ENCODE measurements at places on chromosomes 5 and 9.
A peak's percentile ranks its signal among the peaks of the same experiment; 100 is the strongest.

DNA sequence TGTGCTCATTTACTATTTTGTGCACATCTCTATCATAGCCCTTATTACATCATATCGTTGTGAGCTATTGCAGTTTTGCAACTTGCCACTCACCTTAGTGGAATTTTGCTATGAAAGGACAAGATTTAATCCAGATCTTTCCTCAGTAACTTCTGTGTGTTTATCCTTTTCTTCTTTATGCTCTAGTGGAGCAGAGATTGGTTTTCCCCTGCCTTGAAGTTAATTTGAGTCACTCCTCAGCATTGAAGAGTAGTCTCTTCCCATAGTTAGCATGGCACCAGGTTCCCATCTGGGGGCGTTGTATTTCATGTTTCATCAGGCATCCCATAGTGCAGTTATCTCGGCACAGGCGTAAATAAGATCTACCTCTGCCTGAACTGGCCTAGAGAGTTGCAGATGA is 510.4 kb downstream of the PSAT1 start:
- no peak for DNase-seq

DNA sequence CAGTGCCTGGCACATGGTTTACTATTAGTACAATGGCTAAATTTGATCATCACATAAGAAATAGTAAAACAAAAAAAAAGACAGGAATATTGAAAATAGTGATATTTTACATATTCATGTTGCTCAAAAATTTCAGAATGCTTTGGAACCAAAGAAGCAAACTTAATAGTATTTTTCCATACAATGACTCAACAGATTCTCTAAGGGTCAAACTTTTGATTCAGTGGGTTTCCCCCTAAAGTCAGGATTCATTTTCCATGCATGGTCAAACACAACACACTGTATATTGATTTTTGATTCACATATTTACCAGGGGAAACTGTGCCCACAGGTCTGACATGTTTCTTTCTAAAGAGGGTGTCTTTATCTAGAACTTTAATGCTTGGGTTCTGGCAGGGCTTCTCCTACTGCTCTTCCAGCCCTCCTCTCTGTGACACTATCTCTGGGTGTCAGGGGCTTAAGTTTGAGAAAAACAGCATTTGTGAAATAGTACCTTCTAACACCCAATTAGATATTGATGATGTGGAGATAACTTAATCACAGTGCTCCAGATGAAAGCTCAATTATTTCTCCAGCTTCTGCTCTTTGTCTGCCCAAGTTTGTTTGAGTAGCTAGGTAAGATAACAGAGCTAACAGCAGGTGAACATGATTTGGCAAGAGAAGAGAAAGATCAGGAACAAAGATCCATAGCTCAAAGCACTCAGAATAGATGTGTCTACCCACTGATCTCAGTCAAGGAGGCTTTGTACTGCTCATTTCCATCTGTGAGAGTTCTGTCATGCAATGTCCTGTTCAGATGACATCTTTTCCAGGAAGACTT is 35.5 kb upstream of the ELL2 start:
- DNase-seq, result no peak

GRCh38 chr9:131629226-131629500 is 83.8 kb downstream of the PRRT1B start:
- DNase-seq, result no peak

DNA sequence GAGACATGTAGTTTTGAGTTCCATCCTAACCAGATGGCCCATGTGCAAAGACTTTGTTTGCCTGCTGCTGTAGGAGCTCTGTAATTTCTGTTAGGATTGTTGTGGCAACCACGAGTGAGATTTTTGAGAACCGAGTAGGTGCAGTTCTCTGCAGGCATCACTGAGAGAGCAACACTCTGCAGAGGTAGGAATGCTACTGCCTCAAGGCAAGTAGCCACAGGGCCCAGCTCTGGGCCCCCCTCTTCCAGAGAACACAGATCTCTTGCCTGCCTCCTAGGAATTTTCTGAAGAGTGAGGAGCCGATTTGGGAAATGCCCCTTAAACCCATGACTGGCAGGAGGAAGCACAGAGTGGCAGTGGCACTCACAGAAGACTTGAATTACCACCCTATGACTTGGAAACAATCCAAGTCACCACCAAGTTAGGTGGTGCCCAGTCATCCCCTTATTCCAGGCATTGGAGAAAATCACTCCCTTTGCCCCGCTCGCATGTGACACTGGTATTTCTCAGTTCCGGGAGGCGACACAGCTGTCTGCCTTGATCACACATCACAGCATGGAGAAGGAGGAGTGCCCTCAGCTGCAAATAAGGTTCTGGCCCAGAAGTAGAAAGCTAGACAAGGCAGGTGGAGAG is 52.5 kb upstream of the SLC2A8 start:
- DNase-seq, result no peak

GRCh38 chr9:137555179-137555578 is 3.5 kb downstream of the MRPL41 start:
- DNase-seq, result no peak

DNA sequence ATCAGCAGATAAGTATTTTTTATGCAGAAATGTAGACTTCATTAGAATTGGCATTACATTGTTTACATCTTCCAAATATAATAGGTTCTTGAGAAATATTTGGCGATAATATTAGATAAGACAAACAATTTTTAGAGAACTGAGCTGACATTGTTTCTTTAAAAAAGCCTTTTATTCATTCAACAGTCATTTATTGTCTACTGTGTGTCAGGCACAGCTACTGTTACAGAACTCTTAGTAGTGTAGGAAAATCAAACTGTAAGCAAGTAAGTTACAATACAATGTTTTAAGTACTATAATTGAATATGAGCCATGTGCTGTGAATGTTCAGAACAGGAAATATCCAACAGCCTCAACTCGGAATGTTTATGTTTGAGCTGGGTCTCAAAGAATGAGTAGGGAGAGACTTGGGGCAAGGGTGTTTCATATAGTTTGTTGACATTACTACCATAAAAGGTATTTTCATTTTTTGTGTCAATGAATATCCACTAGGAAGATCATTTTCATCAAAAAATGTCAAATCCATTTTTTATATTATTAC is 114.0 kb downstream of the CDC42SE2 start:
- DNase-seq, result no peak

GRCh38 chr5:80246001-80246758 is 9.7 kb downstream of the SERINC5 start:
- no peak for DNase-seq

DNA sequence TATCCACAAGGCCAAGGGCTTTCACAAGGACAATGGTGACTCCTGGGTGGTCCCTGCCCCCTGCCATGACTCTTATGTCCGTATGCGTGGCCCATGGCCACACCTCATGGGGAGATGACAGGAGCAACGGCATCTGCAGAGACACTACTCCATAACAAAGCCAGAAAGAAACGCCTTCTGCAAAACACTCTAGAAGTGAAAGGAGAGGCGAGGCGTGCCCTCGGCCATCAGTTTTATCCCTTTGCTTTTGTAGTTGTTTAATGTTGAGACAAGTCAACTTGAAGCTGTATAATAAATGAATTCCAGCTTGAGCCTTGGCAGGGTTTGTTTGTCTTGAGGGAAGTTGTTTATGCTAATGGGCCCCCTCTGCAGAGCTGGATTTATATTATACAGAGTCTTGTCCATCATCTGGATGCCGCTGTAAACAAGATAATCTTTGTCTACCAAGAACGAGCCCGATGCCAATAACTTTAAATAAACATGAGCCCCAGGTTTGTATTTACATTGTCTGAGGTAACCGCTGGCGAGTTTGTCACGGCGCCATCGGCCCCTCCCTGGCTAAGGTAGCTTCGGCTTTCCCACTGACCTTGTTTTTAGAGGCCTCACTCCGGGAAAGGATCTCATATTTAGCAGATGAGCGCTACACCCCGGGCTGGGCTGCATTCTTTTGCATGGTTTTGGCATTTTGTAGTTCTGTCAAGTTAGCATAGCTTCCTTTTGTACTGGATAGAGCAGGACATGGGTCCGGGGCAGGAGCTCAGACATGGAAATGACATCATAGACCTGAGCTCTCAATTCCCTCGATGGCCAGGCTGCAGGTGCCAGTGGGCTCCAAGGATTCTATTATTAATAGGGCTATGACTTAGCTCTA is 165.3 kb downstream of the ERCC6L2 start:
- no peak for DNase-seq

DNA sequence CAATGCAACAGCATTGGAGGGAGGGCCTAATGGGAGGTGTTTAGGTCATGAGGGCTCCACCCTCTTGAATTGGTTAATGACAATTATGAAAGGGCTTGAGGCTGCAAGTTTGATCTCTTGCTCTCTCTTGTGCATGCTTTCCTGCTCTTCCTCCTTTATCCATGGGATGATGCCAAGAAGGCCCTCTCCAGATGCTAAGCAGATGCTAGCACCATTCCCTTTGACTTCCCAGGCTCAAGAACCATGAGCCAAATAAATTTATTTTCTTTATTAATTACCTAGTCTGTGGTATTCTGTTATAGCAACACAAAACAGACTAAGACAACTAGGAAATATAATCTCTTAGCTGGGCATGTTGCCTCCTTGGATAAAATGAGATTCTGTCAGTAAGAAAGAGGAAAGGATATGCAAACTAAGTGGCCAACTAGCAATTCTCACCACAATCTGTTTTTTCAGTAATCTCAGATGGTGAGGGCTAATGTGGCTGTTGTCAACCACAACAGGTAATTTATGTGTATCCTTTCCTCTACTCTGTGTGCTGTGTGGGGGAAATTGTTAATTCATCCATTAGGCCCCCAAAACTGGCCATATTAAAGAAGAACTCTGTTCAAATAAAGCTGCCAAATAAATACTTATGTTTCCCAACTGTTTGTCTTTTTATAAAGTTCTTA is 269.1 kb upstream of the CD180 start:
- DNase-seq, result no peak

- peak; percentile 74 for DNase-seq
These were observed 7.5 kb downstream of the NHP2 start for GRCh38 chr5:178145965-178146820.

GRCh38 chr5:74433255-74433895 is 207.2 kb downstream of the ENC1 start:
- no peak for DNase-seq

- DNase-seq, result peak; percentile 85
These were observed 5.1 kb downstream of the GRK6 start for GRCh38 chr5:177431317-177432142.

- DNase-seq, result no peak
These were observed 30.3 kb upstream of the DENND4C start for GRCh38 chr9:19200229-19200628.

DNA sequence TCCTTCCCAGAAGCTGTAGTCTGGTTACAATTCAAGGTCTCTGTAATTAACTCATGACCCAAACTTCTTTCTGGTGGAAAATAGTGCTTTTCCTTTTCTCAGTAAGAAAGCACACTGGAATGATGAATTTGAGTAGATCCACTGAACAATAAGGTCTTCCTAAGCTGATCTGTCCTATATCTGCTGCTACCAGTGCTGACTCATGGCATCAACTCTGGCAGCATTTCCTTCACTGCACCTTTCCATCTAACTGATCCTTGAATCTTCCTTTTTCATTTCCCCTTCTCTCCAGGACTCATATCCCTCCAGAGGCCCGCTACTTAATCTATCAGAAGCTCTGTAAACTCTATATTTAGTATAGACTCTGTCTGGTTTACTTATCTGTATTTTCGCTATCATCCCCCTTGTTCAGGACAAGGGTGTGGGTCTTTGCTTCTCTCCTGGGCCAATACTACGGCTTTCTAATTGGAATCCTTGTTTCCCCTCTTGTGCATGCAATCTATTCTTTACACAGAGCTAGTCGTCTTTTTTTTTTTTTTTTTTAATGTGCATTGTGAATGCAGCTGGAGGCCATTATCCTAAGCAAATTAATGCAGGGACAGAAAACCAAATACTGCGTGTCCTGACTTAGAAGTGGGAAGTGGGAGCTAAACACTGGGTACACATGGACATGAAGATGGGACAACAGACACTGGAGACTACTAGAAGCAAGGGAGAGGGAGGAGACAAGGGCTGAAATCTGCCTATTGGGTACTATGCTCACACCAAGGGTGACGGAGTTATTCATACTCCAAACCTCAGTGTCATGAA is 192.2 kb upstream of the RPS23 start:
- no peak for DNase-seq

DNA sequence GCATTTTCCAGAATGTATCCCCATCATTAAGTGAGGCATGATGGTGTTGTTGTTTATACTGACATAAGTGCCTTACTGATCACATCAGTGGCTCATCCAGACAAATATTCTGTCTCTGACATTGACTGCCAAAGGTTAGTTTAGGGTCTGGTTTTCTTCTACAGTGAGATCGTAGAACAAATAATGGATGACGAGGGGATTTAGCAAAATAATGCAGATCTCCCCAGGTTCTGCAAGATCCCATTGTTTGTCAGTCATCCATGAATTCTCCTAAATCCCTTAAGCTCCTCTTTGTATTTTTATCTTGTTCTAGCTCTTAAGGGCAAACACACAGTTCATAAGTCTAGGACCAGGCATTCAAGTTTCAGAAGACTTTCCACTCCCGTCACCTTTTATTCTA is 93.1 kb upstream of the DHFR start:
- no peak for DNase-seq

- no peak for DNase-seq
These were observed 232.0 kb upstream of the NFIL3 start for GRCh38 chr9:91655658-91656057.

DNA sequence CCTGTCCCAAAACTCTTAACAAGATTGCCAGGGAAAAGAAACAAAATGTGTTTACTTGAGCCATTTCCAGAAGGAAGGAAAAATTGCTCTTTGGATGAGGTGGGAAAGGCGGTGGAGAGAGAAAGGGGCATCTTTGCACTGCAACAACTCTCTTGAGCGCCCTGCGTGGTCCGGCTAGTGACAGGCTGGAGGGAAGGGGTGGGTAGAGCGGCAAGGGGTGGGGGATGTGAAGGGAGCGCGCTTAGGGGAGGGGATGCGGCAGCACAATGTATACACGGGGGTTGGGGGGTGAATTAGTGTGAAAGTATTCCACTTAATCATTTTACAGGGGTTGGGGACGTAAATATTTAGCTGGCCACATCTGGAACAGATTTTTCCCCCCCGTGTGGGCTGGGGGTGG is 1.3 kb downstream of the FGF10 start:
- DNase-seq, result no peak

GRCh38 chr5:180831139-180832093 is 28.8 kb upstream of the MGAT1 start:
- DNase-seq, result peak; percentile 81

DNA sequence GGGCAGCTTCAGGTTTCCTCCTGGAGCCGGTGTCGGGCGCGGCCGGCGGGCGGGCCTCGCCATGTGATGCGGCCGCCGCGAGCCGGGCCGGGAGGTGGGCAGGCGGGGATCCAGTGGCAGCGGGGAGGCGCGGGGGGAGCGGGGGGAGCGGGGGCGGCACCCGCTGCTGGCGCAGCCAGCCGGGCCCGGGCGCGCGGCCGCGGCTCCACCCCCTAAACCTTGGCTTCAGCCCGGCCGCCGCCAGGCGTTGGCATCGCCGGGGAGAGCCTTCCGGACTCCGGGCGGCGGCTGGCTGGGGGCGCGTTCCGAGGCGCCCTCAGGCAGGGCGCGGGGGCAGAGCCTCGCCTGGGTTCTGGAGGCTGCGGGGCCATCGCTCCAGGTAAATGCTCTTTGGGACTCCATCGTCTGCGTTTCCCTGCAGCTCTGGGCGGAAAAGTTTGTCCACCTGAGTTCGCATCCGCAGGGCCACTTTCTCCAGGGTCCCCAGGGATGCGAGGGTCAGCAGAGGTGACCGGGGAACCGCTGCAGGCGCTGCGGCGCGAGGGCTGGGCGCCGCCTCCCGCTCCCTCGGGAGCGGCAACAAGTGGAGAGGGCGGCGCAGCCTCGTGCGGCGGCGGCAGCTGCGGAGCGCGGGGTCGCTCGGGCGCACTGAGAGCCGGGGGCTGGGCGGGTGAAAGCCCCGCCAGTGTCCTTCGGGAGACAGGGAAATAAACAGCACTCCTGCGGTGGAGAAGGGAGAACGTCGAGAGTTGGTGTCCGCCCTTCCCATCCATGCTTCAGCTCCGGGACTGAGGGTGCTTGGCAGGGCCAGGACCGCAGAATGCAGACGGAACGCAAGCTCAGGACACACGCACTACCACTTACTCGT is at the start of gene ARHGEF28:
ARHGEF28 (plus strand) TSS at position 253 of the 868 bp plus-strand sequence. CDS start 58,656 bp downstream, outside the sequence.
- no peak for DNase-seq
